Inflammatory macrophage treated with lipopolysaccharide for 4 hours (primary cell): ENCODE measurements at places on chromosomes 2 and 18.

- DNase-seq: no peak
These were observed 104.7 kb upstream of the NOSTRIN start for GRCh38 chr2:168697668-168698121.

DNA sequence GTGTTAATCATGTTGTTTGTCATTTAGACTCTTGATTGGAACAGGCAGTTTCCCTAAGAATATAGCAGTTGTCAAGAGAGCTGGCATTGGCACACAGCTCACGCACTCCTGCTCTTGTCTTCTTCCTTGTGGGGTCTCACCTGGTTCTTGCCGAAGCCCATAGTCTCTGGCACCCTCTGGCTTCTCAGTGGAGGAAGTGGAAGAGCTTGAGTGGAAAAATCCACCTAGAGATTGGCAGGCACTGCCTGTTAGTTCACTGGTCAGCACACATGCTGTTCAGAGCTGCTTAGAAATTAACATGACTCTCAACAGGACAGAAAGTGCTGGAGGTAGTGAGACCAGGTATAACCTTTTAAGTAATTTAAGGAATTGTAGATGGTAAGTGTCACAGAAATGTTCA is 28.3 kb downstream of the SCTR start:
- no peak for DNase-seq

DNA sequence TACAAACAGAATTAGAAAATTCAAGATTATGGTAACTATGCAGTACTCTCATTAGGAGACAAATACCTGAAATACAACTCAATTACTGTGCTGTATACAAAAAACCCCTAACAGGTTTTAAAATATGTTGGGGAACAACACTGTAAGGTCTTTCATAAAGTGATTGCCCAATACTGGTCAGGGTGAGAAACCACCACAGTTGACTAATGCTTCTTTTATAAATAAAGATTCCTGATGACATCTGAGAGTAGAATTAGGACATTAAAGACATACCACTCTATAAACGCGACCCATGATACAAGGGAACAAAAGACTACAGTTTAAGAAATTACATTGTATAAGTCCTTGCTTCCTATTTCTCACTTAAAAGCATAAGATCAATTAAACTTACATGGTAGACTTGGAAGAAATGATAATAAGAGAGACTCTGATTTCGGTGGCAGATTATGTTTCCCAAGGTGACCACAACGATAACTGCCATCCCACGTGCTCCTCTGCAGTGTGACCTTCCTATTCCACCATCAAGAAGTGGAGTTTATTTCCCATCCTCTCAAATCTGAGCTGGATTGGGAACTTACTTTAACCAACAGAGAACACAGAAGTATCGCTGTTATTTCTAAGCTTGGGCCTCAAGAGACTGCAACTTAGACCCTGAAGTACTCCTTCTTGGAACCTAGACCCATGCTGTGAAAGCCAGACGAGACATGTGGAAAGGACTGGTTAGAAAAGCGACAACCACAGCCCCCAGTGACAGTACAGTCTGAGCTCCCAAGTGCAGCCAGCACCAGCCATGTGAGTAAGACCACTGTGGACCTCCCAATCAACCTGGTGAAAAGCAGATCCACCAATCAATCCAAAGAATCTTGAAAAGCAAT is 52.3 kb downstream of the ZNF521 start:
- DNase-seq: peak; percentile 74

GRCh38 chr2:95347681-95348608 is 50.8 kb downstream of the KCNIP3 start:
- no peak for DNase-seq

GRCh38 chr2:221997100-221997499 is 301.7 kb downstream of the PAX3 start:
- no peak for DNase-seq

DNA sequence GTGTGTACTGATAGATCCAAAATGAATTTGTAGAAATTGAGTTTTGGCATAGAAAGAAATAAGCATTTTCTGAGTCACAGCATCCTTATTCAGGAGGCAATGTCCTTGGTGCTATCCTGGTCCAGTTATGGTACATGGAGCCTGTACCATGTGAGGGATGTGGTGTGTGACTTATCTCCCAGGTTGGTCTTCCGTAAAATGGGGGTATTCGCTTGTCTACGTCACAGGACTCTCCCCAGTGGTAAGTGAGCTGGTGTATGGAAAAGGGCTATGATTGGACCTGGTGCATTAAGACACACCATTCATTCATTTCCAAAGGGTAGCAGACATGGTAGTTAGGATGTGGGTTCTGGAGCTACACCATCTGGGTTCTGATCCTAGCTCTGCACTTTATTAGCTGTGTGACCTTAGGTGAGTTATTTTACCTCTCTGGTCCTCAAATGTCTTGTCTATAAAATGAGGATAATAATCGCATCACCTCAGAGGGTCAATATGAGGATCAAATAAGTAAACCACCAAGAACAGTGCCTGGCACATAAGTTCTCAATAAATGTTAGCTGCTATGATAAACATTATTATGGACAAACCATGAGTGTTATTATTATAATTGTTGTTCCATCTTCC is 119.2 kb downstream of the MYCN start:
- no peak for DNase-seq

GRCh38 chr2:3727397-3728045 is 24.1 kb downstream of the DCDC2C start:
- DNase-seq: no peak

- no peak for DNase-seq
These were observed 162.6 kb downstream of the KCNE4 start for GRCh38 chr2:223214394-223215253.

DNA sequence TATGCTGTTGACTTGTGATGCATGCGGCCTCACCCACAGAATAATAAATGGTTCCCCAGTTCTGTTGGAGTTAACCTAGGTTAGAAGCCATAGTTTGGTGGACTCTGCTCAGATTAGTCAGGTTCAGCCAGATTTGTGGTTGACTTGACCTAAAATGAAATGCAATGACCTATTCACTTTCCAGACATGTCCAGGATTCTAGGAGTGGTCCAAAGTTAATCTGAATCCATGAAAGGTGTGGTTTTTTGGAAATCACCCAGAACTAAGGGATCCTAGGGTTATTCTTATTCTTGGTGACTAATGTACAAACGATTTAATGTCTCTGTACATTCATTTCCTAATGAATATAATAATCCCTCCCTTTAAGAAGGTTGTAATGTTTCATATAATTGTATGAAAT is 88.9 kb upstream of the RBBP8 start:
- DNase-seq: no peak

GRCh38 chr18:3255611-3256165 is 6.2 kb upstream of the MYL12B start:
- no peak for DNase-seq

DNA sequence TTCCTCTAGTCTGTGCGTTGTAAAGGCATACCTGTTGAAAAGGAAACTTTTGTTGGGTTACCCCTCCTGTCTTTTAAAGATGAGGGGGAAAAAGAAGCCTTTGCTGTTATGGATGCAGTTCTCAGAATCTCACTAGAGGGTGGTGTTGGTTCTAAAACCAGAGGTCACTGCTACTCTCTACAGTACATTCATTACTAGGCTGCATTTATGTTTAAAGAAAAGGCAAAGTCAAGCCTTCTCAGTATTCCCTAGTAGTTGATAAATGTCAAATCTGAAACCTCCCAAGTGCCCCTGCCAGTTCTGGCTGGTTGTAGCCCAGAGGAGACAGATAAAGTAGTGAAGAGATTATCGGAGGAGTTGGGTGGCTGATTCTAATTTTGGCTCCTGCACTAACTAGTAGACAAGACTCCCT is 1.4 kb upstream of the PLCL1 start:
- peak; percentile 63 for DNase-seq

DNA sequence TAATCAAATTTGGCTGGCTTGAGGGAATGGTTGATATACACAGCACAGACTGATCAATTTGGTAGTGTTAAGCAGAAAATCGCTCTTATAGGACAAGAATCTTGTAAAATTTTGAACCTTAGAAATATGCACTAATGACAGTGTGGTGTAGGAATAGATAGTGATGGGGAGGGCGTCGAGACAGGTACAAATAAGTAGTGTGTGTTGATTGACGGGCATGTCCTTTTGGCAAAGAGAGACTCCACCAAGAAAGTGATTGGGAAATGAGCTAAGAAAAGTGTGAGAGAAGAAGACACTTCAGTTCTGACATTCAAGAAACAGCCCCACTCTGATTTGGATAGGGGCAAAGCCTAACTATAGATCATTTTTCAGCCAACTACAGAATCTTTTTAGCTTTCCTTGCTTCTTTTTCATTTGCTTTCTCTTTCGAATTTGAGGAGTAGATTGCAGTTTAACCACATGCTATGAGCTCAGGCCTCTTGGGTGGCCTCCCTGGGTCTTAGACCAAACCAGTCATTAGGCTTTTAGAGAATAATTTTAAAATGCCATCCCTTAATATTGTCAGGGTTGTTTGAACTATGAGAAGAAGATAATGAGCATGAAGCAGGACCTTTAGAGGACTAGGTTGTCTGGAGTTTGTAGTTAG is 127.1 kb downstream of the CERS6 start:
- DNase-seq: peak; percentile 46

- no peak for DNase-seq
These were observed 4.5 kb downstream of the FAM117B start for GRCh38 chr2:202639231-202639630.

GRCh38 chr2:8132879-8133278 is 549.0 kb upstream of the ID2 start:
- DNase-seq: no peak

- no peak for DNase-seq
These were observed 200.3 kb downstream of the DLGAP1 start for GRCh38 chr18:4254840-4255239.

DNA sequence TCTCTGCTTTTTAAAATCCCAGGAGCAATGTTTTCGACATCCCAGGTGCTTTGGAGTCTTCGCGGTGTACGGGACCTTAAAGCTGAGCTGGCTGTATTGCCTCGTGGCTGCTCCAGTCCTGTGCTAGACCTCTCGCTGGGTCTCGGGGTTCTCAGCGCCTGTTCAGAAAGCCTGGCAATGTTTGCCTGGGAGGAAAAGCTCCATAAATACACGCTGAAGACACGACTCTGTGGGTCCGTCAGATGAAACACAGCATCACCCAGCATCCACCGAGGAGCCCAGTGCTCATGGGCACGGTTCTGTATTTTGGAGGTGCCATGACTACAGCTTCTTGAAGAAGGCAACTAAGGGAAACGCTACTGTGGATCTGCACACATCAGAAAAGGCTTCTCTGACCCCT is 21.6 kb downstream of the MBP start:
- no peak for DNase-seq
